CD14-positive monocyte (primary cell): ENCODE measurements at places on chromosomes 4 and X. TPM values are rescaled to one million over a fixed set of nuclear protein-coding genes. Genes with fewer than 3 reads are reported as not detected.
A peak's percentile ranks its signal among the peaks of the same experiment; 100 is the strongest.

DNA sequence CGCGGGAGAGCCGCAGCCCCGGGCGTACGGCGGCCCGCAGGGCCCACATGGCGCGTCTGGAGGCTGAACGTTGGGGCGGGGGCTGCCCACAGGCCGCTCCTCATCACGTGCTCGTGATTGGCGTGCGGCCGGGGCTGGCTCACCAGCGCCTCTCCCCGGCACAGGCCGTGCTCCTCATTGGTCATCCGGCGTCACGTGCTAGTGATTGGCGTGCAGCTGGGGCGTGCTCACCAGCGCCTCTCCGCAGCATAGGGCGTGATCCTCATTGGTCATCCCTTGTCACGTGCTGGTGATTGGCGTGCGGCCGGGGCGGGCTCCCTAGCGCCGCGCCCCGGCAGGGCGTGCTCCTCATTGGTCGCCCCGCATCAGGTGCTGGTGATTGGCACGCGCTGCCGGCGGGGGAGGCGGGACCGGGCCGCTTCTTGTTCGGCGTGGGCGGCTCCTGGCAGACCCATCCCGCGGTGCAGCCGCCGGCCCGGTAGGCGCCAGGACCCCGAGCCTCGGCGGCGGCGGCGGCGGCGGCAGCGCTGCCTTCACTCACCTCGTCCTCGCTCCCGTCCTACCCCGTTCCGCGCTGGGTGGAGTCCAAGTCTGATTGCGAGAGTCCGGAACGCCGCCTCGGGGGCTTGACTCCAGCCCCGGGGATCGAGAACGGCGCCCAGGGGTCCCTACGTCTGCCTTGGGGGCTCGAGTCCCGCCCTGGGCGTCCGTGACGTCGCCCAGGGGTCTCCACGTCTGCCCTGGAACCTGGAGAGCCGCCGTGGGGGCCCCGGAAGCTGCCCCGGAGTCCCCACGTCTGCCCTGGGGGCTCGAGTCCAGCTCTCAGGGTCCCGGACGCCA lies at the start of gene GTPBP6:
GTPBP6 (minus strand) TSS at position 58 of the 840 bp plus-strand sequence; CDS start at position 49, 9 bp downstream.
- H3K4me3 ChIP-seq, result peak within 1 kb of the TSS; percentile 85
- H3K27ac ChIP-seq, result peak within 1 kb of the TSS; percentile 93
- peaks cover 18% of the 10 kb centered on the region for H3K36me3 ChIP-seq
- DNase-seq, result peak; percentile 100
- peaks cover 23% of the 10 kb centered on the region for H3K4me1 ChIP-seq

The CLIC2 gene
- polyA plus RNA-seq, result 0.34 and 1.3 TPM in 2 replicates

The RTL5 gene
- 0.24 TPM for polyA plus RNA-seq

DNA sequence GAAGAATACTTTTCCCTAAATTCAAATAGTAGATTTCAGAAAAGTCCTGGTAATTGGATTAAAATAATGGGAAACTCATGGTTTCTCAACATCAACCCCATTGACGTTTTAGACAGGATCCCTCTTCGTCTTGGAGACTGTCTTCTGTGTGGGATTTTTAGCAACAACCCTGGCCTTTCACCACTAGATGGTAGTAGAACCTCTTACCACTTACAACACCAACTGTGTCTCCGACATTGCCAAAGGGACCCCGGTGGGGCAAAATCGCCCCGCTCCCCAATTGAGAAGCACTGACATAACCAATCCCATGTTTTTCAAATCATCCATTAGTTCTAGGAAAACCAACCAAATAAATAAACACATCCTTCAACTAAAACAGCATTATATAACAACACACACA lies 16.9 kb upstream of the ANOS1 start:
- no peak overlapping the region for H3K4me3 ChIP-seq
- no peaks in the 10 kb centered on the region for H3K27me3 ChIP-seq
- H3K36me3 ChIP-seq, result no peaks in the 10 kb centered on the region
- no peak for DNase-seq
- H3K4me1 ChIP-seq, result no peaks in the 10 kb centered on the region

- H3K4me3 ChIP-seq, result no peak overlapping the region
- DNase-seq, result no peak
- H3K27me3 ChIP-seq, result no peaks in the 10 kb centered on the region
- H3K4me1 ChIP-seq, result no peaks in the 10 kb centered on the region
- H3K27ac ChIP-seq, result no peak overlapping the region
Measured at GRCh38 chr4:185566972-185567371, 31.7 kb upstream of the PDLIM3 start.

DNA sequence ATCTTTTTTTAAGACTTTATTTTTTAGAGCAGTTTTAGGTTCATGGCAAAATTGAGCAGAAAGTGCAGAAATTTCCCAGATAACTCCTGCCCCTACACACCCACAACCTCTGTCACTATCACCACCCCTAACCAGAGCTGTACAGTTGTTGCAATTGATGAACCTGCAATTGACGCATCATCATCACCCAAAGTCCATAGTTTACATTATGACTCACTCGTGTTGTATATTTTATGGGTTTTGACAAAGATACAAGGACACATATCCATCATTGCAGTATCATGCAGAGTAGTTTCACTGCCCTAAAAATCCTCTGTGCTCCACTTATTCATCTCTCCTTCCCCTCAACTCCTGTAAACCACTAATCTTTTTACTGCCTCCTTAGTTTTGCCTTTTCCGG lies 34.5 kb upstream of the WAS start:
- no peaks in the 10 kb centered on the region for H3K27me3 ChIP-seq
- no peak overlapping the region for H3K4me3 ChIP-seq
- H3K27ac ChIP-seq, result no peak overlapping the region
- DNase-seq, result no peak
- H3K4me1 ChIP-seq, result no peaks in the 10 kb centered on the region

GRCh38 chr4:47835494-47835893 lies 2.4 kb downstream of the CORIN start:
- H3K27me3 ChIP-seq, result peaks cover 19% of the 10 kb centered on the region
- peaks cover 31% of the 10 kb centered on the region for H3K4me1 ChIP-seq
- H3K36me3 ChIP-seq, result no peaks in the 10 kb centered on the region
- DNase-seq, result no peak
- no peak overlapping the region for H3K4me3 ChIP-seq
